T-helper 17 cell (primary cell): ENCODE measurements at places on chromosomes 5 and 9.

DNA sequence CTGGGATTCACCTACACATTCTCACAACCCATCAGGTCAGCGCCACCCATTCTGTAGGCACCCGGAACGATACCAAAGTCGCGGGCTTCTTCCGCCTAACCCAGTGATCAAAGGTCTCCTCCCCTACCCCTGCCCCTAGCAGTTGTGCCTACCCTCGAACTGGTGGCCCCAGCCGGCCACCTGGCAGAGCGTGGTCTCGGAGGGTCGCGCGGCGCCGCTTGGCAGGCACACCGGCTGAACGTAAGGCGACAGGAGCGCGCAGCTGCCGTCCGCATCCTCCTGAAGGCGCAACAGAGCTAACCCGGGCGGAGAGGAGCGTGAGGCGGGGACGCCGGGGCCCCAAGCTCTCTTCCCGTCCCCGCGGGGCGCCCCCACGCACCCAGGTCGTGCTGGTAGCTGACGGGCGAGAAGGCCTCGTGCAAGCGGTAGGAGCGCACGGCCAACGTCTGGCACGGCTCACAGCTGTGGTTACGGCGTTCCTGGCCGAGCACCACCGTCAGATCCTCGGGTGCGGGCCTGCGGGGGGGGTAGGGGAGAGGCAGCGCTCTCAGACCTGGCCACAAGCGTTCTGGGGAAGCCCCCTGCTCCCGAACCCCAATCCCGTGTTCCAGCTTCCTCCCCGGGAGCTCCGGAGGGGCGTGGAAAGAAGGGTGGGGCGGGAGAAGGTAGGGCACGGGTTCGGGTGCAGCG lies 2.8 kb upstream of the PFN3 start:
- H3K27ac ChIP-seq = peak overlapping the region; percentile 85
- no peaks in the 10 kb centered on the region for H3K36me3 ChIP-seq
- H3K4me3 ChIP-seq = peak overlapping the region; percentile 87
- H3K4me1 ChIP-seq = peaks cover 19% of the 10 kb centered on the region

GRCh38 chr5:179110528-179110927 lies 50.4 kb downstream of the ZNF354C start:
- no peaks in the 10 kb centered on the region for H3K4me1 ChIP-seq
- DNase-seq = no peak
- no peak overlapping the region for H3K27ac ChIP-seq
- H3K36me3 ChIP-seq = no peaks in the 10 kb centered on the region
- H3K4me3 ChIP-seq = no peak overlapping the region

DNA sequence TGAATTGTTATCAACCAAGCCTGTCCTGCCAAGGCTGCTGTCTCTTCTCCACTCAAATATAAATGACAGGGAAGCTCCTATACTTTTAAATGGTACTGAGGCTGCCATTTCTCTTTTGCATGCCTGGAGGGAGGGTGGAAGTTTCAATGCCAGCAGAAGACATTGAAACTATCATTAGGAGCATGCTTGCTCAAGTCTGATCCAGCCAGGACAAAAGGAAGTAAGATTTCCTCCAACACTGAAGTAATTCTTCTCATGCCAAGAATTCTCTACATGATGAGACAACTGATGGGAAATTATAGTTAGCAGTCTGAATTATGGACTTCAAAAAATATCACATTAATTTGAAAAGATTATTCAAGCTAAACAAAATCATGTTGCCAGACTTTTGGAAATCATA lies 5.4 kb downstream of the SPINK6 start:
- H3K4me1 ChIP-seq = no peaks in the 10 kb centered on the region
- peaks cover 25% of the 10 kb centered on the region for H3K27me3 ChIP-seq
- H3K27ac ChIP-seq = no peak overlapping the region
- no peak overlapping the region for H3K4me3 ChIP-seq
- DNase-seq = no peak

GRCh38 chr5:177478711-177479646 lies 5.5 kb upstream of the DBN1 start:
- no peak overlapping the region for H3K4me3 ChIP-seq
- H3K4me1 ChIP-seq = peaks cover 14% of the 10 kb centered on the region
- no peaks in the 10 kb centered on the region for H3K36me3 ChIP-seq
- peak overlapping the region; percentile 74 for H3K27ac ChIP-seq
- no peak for DNase-seq

DNA sequence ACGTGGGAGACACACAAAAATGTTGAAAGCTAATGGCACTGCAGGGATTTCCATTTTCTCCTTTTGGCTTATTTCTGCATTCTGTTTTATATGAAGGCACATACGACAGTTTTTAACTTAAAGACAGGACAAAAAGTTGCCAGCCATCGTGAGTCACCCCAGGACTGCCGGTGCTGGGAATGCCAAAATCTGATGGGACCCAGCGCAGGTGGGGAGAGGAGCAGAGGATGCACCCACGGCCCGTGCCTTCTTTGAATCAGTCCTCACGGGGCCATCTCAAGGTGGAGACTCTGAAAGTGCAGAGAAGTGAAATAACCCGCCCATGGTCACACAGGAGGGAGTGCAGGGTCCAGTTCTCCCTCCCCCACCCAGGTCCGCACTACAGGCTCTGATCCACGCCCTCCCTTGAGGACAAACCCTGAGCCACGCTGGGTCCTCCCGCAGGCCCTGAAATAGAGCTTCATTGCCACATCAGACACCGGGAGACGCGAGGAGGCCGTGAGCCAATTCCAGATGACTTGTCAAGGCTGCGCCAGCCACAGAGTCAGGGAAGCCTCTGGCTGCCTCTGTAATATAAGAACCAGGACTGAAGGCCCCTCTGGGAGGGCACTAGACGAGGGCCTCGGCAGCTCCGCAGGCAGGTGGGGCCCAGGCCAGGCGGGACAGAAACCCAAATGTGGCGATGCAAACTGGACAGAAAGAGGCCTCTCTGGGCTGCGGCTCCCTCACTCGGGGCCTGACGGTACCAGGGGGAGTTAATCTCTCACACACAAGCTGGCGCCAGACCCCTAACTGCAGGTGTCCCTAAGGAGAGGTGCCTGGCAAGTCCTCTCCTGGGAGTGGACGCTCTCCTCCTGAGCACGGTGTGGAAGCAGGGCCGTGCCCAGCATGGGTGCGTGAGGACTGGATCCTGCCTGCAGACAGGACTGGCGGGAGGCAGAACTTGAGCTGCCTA lies 22.9 kb downstream of the ADAMTS2 start:
- H3K36me3 ChIP-seq = no peaks in the 10 kb centered on the region
- H3K4me1 ChIP-seq = no peaks in the 10 kb centered on the region
- no peak for DNase-seq
- no peak overlapping the region for H3K4me3 ChIP-seq

DNA sequence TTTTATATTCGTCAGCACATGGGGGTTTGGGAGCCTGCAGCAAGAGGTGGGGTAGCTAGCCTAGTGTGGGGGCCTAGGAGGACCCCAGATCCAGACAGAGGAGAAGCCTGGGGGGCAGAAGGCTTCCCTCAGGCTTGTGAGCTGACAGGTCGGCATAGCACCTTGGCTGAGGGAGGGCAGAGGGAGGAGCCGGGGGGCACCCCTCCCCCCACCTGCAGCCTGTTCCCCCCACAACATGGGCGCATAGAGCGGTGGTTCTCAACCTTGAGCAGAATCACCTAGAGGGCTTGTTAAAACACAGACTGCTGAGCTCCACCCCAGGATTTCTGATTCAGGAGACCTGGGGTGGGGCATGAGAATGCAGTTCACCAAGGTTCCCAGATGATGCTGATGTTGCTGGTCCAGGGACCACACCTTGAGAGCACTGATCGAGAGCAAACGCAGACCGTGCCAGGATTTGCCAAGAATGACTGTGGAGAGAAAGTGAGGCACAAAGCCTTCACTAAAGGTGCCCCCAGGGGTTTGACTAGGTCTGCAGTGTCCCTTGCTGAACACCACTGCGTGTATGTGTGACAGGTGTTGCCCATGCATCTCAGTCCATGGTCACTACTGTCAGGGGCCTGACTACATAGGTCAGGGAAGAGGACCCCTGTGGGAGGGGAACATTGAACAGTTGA lies 163.3 kb downstream of the MACROH2A1 start:
- peaks cover 2% of the 10 kb centered on the region for H3K4me1 ChIP-seq
- H3K4me3 ChIP-seq = no peak overlapping the region
- peaks cover 37% of the 10 kb centered on the region for H3K27me3 ChIP-seq
- no peak for DNase-seq

DNA sequence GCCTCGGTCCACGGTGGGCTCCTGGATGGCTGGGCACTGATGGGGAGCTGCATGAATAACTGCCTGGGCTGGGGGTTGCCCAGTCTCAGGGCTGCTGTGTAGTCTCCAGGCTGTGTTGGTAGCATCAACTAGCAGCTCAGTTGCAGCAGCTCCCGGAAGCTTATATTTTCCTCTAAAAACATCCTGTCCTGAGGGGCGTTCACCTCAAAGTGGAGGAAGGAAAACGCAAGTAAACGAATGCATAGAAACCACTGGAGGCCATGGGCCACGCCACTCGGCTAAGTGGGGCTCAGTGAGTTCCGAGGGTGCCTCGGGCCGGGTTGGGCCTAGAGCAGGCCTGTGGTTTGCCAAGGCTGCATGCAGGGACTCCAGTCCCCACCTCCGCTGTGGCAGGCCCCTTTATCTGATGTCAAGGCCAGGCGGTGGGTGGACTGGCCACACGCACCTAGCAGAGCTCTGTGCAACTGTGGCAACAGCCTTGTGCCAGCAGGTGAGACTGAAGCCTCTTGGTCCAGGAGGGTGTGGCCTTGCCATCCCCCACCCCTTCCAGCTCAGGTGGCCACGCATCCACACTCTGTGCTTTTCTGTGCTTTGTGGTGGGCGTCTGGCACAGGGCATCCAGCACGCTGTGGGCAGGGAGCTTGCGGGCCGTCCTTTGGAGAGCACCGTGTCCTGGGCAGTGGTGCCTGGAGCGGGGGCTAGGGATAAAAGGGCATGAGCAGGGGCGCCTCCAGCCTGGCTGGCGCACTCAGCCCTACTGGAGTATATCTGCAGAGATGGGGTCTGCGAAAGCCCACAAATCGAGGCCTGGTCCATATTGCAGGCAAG lies 15.1 kb downstream of the TCF7 start:
- H3K4me3 ChIP-seq = peak overlapping the region; percentile 90
- no peaks in the 10 kb centered on the region for H3K27me3 ChIP-seq
- peak overlapping the region; percentile 100 for H3K27ac ChIP-seq
- peaks cover 11% of the 10 kb centered on the region for H3K36me3 ChIP-seq
- DNase-seq = no peak

GRCh38 chr9:99947395-99947794 lies 40.9 kb downstream of the STX17 start:
- DNase-seq = no peak
- no peaks in the 10 kb centered on the region for H3K36me3 ChIP-seq
- peaks cover 14% of the 10 kb centered on the region for H3K4me1 ChIP-seq
- peak overlapping the region; percentile 19 for H3K27ac ChIP-seq
- H3K27me3 ChIP-seq = no peaks in the 10 kb centered on the region

DNA sequence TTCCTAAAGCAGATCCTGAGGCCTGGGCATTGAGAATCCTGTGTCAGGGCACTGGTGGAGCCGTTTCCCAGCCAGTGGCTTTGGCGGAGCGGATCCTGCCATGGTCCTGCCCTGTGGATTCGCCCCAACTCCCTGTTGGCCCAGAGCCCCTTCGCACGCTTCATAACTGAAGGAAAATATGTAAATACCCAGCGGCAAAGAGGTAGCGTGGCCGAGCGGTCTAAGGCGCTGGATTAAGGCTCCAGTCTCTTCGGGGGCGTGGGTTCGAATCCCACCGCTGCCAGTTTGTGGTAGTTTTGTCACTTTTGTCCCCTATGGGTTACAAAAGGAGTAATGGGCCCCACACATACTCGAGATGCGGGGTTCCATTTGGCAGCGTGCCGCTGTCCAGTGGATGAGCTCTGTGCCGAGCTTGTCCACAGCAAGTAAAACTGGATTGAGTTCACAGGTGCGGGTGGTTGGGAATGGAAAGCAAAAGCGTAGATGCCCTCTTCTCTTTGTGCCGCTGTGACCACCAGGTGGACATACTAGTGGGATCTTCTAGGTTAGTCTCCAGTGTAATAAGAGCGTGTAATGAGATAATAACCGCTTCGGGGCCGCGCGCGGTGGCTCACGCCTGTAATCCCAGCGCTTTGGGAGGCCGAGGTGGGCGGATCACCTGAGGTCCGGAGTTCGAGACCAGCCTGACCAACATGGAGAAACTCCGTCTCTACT lies 17.3 kb downstream of the TRIM7 start:
- H3K27me3 ChIP-seq = peaks cover 4% of the 10 kb centered on the region
- no peak for DNase-seq
- H3K27ac ChIP-seq = peak overlapping the region; percentile 96
- peak overlapping the region; percentile 92 for H3K4me3 ChIP-seq

DNA sequence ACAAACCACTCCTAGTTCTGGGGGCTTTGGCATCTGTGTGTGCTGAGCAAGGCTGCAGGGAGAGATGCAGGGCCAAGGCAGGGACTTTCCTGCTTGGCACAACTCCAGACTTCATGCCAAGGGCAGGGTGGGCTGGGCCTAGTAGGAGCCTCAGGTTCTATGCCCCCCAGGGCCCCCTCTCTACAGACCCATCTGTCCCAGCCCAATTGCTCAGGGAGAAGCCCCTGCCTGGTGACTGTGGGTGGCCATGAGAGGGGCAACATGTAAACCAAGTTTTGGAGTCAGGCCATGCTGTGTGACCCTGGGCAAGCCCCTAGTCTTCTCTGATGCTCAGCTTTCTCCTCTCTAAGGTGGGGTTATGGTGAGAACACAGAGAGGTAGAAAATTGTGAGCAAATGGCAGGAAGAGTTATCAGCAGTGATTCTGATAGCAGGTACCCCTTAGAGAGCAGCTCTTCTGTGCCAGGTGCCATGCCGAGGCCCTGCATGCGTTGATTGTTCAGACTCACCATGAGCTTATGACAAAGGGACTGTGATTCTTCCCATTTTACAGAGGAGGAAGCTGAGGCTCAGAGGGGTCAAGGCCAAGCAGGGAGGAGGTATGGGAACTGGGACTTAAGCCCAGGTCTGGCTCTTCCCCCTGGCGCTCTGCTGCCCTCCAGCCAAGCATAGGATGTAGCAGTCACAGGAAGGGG lies 5.2 kb downstream of the OLFML2A start:
- H3K4me1 ChIP-seq = peaks cover 2% of the 10 kb centered on the region
- H3K27me3 ChIP-seq = peaks cover 11% of the 10 kb centered on the region
- no peak overlapping the region for H3K27ac ChIP-seq
- peaks cover 2% of the 10 kb centered on the region for H3K36me3 ChIP-seq
- DNase-seq = no peak
- no peak overlapping the region for H3K4me3 ChIP-seq

DNA sequence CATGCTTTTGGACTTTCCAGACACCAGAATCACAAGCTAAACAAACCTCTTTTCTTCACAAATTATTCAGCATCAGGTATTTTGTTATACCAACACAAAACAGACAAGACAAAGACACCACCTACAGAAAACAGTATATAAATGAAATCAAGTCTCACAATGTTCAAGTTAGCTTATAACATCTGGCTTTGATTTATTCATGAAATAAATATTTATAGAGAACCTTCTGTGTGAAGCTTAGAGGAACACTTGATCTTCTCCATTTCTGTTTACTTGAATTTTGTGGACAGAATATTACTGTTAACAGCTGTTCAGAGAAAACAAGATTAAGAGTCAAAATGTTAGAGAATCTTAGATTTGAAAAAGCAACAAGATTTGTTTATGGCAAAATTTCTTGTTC lies 137.4 kb upstream of the PRR16 start:
- DNase-seq = no peak
- H3K4me3 ChIP-seq = no peak overlapping the region
- H3K27ac ChIP-seq = no peak overlapping the region
- H3K36me3 ChIP-seq = no peaks in the 10 kb centered on the region
